ENCODE measurements at places on chromosomes 4 and X. TPM values are rescaled to one million over a fixed set of nuclear protein-coding genes. Genes with fewer than 3 reads are reported as not detected.

- H3K27me3 ChIP-seq, result no peaks in the 10 kb centered on the region
- no peak overlapping the region for H3K27ac ChIP-seq
- H3K36me3 ChIP-seq, result no peaks in the 10 kb centered on the region
- DNase-seq, result no peak
- no peaks in the 10 kb centered on the region for H3K4me1 ChIP-seq
Observed at GRCh38 chr4:151439320-151439719, 30.3 kb downstream of the FHIP1A start.

DNA sequence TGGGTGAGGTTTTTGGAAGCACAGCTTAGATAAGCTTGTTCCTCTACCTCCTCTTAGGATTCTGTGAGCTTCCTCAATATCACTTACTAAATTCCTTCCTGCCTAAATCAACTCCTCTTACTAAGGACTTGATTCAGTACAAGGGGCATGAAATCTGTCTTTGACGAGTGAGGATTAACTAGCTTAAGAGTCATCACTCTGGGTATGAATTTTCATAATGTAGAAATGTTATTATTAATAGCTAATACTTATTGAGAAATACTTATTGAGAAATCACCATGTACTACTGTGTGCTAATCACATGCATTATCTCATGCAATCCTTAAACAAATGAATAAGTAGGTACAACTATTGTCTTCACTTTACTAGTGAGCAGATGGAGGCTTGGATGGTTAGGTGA is 28.6 kb downstream of the TRPC3 start:
- H3K4me3 ChIP-seq, result no peak overlapping the region
- H3K36me3 ChIP-seq, result no peaks in the 10 kb centered on the region
- no peak overlapping the region for H3K27ac ChIP-seq
- no peaks in the 10 kb centered on the region for H3K27me3 ChIP-seq
- DNase-seq, result no peak
- H3K4me1 ChIP-seq, result no peaks in the 10 kb centered on the region

DNA sequence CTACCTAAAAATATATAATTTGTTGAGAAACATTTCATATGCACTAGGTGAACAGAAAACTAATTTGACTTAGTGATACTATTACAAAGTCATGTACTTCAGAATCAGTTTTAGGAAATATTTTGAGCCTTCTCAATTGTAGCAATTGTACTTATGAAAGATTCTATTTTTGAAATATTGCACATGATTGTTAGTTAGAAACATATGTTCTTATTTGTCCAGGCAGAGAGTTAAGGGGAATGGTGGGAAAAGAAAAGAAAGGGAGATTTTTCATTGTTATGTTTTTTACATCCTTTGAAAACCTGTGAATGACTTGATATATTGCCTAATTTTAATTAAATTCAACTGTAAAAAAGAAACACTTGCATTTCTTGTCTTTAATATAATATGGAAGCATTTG is 66.0 kb downstream of the GLRB start:
- no peaks in the 10 kb centered on the region for H3K4me1 ChIP-seq
- H3K36me3 ChIP-seq, result no peaks in the 10 kb centered on the region
- H3K27me3 ChIP-seq, result no peaks in the 10 kb centered on the region
- DNase-seq, result no peak
- no peak overlapping the region for H3K4me3 ChIP-seq

DNA sequence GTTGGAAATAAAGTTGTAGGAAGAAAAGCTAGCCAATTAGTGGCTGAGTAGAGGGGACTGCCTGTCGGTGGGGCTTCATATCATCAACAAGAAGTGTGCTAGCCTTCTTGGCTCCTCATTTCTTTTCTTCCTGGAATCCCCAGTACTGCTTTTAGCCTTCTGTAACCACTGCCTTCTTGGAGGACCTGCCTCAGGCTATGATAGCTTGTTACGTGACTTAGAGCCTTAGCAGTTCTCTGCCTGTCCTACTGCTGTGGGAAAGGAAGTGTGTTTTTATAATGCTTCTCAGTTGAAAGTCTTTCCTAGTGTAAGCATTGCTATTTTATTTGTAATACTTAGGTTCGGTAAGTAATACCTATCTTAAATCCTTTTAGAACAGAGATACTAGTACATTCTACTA is 61.9 kb downstream of the LARP1B start:
- no peaks in the 10 kb centered on the region for H3K27me3 ChIP-seq
- peaks cover 2% of the 10 kb centered on the region for H3K36me3 ChIP-seq
- H3K4me3 ChIP-seq, result no peak overlapping the region
- no peak overlapping the region for H3K27ac ChIP-seq
- H3K4me1 ChIP-seq, result no peaks in the 10 kb centered on the region

- no peaks in the 10 kb centered on the region for H3K36me3 ChIP-seq
- no peaks in the 10 kb centered on the region for H3K27me3 ChIP-seq
- H3K4me1 ChIP-seq, result peaks cover 5% of the 10 kb centered on the region
- H3K4me3 ChIP-seq, result no peak overlapping the region
- H3K27ac ChIP-seq, result no peak overlapping the region
Observed at GRCh38 chr4:11480683-11481082, 52.0 kb upstream of the HS3ST1 start.

GRCh38 chrX:130715299-130715698 is 187.7 kb downstream of the ENOX2 start:
- H3K27ac ChIP-seq, result no peak overlapping the region
- H3K27me3 ChIP-seq, result no peaks in the 10 kb centered on the region
- no peak overlapping the region for H3K4me3 ChIP-seq
- no peak for DNase-seq
- H3K36me3 ChIP-seq, result no peaks in the 10 kb centered on the region

DNA sequence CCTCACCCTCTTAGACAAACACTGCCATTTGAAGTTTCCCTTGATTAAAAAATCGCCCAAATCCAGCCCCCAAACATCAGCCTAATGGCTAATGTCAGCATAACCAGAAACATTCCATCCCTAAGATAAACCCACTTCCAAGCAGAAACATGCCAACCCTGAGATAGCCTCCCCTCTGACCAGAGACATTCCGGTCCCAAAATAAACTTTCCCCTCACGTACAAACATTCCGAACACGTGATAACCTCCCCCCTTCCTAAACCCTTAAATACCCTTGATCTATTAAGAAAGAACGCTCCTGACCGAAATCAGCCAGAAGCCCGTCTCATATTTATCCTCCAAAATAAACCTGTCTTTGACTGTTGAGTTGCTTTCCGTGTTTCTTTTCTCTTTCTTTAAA is 237.2 kb downstream of the ASMT start:
- H3K27me3 ChIP-seq, result no peaks in the 10 kb centered on the region
- no peaks in the 10 kb centered on the region for H3K36me3 ChIP-seq
- H3K4me1 ChIP-seq, result no peaks in the 10 kb centered on the region
- no peak overlapping the region for H3K4me3 ChIP-seq
- no peak for DNase-seq
- H3K27ac ChIP-seq, result no peak overlapping the region

GRCh38 chrX:109281483-109282275 is 200.2 kb downstream of the GUCY2F start:
- H3K27me3 ChIP-seq, result no peaks in the 10 kb centered on the region
- no peak for DNase-seq
- H3K4me3 ChIP-seq, result no peak overlapping the region
- no peak overlapping the region for H3K27ac ChIP-seq

GRCh38 chr4:7124689-7125442 is 57.0 kb upstream of the GRPEL1 start:
- H3K27ac ChIP-seq, result no peak overlapping the region
- no peak for DNase-seq
- no peaks in the 10 kb centered on the region for H3K36me3 ChIP-seq
- H3K4me1 ChIP-seq, result no peaks in the 10 kb centered on the region
- H3K4me3 ChIP-seq, result no peak overlapping the region
- no peaks in the 10 kb centered on the region for H3K27me3 ChIP-seq

DNA sequence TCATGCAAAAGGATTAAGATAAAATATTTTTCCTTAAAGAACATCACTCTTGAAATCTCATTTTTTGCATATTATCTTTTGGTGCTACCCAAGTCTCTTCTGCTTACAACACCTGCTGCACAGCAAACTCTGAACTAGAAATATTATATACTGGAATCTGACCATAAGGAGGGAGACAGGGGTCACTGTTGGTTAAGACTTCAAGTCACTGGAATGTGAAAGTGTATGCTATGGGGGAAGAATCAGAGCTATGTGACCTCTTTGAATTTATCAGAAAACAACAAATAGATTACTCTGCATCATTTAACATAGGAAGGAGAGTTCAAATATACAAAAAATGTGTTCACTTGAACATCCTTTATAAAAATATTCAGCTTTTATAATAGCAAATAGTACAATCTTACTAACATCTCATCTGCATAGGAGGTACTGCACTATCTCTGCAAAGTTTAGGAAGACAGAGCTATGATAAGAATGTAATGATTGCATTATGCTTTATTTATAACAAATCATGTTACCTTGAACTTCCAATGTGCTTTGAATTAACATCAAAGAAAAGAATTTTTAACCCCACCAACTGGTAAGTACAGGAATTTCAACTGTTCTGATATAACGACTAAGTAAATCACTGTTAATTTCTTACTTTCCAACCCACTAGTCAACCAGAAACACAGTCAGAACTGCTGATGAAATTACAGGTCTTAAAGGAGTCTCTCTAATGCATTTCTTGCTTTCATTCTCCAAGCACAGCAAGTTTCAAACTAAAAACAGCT is 69.8 kb downstream of the ZNF827 start:
- no peak overlapping the region for H3K4me3 ChIP-seq
- no peaks in the 10 kb centered on the region for H3K27me3 ChIP-seq
- no peak for DNase-seq

GRCh38 chr4:146267826-146268225 is 53.5 kb downstream of the REELD1 start:
- no peaks in the 10 kb centered on the region for H3K27me3 ChIP-seq
- DNase-seq, result no peak
- H3K4me1 ChIP-seq, result no peaks in the 10 kb centered on the region
- H3K4me3 ChIP-seq, result no peak overlapping the region
- H3K36me3 ChIP-seq, result no peaks in the 10 kb centered on the region

- no peak overlapping the region for H3K27ac ChIP-seq
- no peak for DNase-seq
- H3K36me3 ChIP-seq, result no peaks in the 10 kb centered on the region
- H3K4me1 ChIP-seq, result no peaks in the 10 kb centered on the region
Observed at GRCh38 chrX:93875621-93876282, 201.7 kb downstream of the FAM133A start.

DNA sequence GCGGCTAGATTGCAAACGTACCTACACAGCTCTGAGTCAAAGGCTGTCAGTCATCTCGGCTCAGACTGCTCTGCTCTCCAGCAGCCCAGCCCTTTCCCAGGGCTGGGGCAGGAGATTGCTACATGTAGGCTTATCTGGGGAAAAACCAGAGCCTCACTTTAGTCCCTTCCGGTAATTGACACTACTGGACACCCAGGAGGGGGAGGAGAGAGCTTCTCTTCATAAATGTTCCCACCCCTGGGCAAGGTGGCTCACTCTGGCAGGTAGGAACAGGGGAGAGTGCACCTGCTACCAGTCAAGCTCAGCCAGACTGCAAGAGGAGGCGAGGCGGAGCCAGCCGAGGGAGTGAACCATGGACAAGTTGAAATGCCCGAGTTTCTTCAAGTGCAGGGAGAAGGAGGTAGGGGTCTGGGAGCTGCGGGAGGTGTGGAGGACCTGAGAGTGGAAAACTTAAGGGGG is at the start of gene SLC6A14:
Gene SLC6A14 (plus strand): TSS at position 249 of the 459 bp plus-strand sequence. CDS start 104 bp downstream, at position 353.
- no peaks in the 10 kb centered on the region for H3K36me3 ChIP-seq
- DNase-seq, result no peak
- H3K4me1 ChIP-seq, result no peaks in the 10 kb centered on the region
- H3K27me3 ChIP-seq, result no peaks in the 10 kb centered on the region
- H3K4me3 ChIP-seq, result no peak within 1 kb of the TSS

DNA sequence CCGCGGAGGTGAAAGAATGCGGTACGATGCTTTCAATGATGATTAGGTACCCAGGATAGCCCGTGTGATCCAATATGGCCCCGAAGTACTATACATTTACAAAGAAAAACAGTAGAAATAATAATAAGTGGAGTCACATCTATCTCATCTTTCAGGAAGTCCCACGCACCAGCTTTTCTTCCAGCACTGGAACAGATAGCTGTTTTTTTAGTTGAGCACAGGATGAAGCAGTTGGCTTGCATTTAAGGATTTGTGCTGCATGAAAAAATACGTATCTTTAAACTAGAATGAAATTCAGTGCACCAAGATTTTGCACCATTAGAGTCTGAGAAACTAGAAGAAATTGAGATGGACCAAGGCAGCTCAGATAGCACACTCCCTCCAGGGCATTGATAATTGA is 44.1 kb downstream of the SMIM20 start:
- H3K4me1 ChIP-seq, result no peaks in the 10 kb centered on the region
- H3K4me3 ChIP-seq, result no peak overlapping the region
- no peak for DNase-seq

GRCh38 chrX:135489542-135489941 is 30.9 kb upstream of the INTS6L start:
- DNase-seq, result peak; percentile 27
- H3K4me1 ChIP-seq, result peaks cover 15% of the 10 kb centered on the region
- no peaks in the 10 kb centered on the region for H3K27me3 ChIP-seq
- no peak overlapping the region for H3K27ac ChIP-seq
- H3K4me3 ChIP-seq, result no peak overlapping the region
- no peaks in the 10 kb centered on the region for H3K36me3 ChIP-seq

GRCh38 chr4:80115368-80116181 is 42.5 kb upstream of the ANTXR2 start:
- no peaks in the 10 kb centered on the region for H3K4me1 ChIP-seq
- no peak overlapping the region for H3K27ac ChIP-seq
- DNase-seq, result no peak
- no peaks in the 10 kb centered on the region for H3K27me3 ChIP-seq
- no peak overlapping the region for H3K4me3 ChIP-seq
- no peaks in the 10 kb centered on the region for H3K36me3 ChIP-seq

GRCh38 chr4:114907568-114907967 is 205.9 kb downstream of the NDST4 start:
- DNase-seq, result no peak
- no peak overlapping the region for H3K4me3 ChIP-seq
- no peaks in the 10 kb centered on the region for H3K27me3 ChIP-seq
- H3K27ac ChIP-seq, result no peak overlapping the region
- H3K36me3 ChIP-seq, result no peaks in the 10 kb centered on the region

- no peak for DNase-seq
- no peaks in the 10 kb centered on the region for H3K27me3 ChIP-seq
- no peaks in the 10 kb centered on the region for H3K4me1 ChIP-seq
Observed at GRCh38 chrX:13808865-13809264, 8.0 kb downstream of the GPM6B start.

DNA sequence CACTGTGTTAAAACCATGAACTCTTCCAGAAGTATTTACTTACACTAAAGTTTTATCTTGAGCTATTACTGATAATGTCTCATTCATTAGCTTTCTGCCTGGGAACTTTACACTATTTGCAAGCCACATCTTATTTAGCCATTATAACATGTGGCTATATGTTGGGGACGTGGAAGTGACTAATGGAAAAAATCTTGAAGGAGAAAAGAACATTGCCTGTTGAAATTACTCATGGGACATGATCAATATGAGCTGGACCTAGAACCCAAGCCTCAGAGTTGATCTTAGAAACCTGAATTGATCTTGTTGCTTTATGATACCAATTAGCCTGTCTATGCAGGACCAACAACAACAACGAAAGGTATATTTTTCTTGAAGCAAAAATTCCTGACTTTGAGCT is 22.5 kb upstream of the ARHGAP6 start:
- DNase-seq, result no peak
- no peaks in the 10 kb centered on the region for H3K27me3 ChIP-seq
- no peaks in the 10 kb centered on the region for H3K36me3 ChIP-seq
- no peaks in the 10 kb centered on the region for H3K4me1 ChIP-seq
- H3K4me3 ChIP-seq, result no peak overlapping the region

Gene GYG2
- not detected for total RNA-seq

Gene FAM9C
- total RNA-seq, result not detected

Gene STK26
- 32.1 TPM for total RNA-seq

Gene AVPR2
- total RNA-seq, result not detected

Gene FGD1
- 0.20 TPM for total RNA-seq

Gene CXCR3
- 6.9 TPM for total RNA-seq

Gene LRIT3
- 0.32 TPM for total RNA-seq

Gene CLDN22
- total RNA-seq, result not detected

Gene TMEM271
- not detected for total RNA-seq
